ENCODE measurements at places on chromosomes 11 and 22.

DNA sequence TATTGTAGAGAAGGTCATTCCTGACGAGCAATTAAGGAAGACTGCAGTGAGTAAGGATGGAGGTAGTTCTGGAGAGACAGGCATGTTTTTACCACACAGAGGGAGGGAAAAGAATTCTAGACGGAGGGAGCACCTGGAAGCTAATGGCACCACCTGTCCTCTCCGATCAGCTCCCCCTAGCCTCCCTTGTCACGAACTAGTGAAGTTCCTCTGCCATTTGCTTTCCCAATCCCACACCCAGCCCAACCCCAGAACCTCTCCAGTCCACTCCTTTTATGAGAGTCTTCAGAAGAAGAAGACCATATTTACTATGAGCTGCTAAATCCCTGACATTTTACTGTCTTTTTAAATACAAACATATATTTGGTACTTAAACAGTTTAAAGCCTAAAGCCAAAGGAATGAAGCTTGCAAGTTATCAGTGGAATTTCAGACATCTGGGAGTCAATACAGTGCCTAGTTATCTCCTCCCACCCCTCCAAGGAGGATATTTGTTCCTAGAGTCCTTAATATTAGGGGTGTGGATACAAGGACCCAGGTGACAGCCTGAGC lies 46.1 kb upstream of the HSPA8 start:
- DNase-seq: no peak

DNA sequence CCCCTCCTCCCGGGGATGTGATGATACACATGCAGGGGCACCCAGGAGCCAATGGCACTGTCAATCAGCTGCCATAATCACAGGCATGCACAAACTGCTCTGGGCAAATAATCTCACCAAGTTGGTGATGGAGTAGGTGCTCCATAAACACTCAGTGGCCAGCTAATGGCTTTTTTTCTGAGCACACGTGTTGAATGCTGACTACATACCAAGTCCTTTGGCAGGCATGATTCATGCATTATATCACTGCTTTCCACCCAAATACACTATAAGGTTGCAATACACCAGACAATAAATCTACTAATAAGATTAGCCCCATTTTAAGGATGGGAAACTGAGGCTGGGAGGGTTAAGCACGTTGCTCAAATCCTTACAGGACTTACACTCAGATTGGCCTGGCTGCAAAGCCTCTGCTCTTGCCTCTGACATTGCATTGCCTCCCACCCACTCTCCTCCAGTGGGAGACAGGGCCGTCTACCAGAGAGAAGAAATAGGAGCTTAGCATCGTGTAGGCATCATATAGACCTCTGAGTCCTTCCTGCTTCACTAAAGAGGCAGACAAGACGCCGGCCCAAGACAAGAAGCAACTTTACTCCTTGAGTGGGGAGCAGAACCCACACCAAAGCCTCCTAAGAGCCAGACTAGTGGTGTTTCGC lies 32.7 kb upstream of the ACCSL start:
- DNase-seq: no peak

DNA sequence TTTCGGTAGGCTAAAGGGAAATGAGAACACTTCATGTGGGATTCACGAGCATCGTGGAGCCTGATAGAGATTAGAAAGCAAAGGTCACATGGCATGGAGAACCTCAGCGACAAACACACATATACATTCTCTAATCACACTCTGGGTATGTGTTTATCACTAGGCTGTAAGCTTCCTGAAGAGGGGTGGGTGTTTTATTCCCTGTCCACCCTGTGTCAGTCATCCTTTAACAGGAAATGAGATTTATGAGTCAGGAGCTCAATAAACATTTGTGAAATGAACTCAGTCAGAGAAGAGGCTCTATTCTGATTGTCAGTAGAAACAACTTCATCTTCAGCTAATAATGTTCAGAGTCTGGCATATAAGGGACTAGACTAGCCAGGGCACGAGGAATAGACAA lies 71.7 kb upstream of the EIF3M start:
- no peak for DNase-seq

GRCh38 chr11:30710221-30710620 lies 124.1 kb upstream of the MPPED2 start:
- DNase-seq: no peak

GRCh38 chr11:116714902-116715301 lies 57.9 kb downstream of the BUD13 start:
- DNase-seq: no peak

DNA sequence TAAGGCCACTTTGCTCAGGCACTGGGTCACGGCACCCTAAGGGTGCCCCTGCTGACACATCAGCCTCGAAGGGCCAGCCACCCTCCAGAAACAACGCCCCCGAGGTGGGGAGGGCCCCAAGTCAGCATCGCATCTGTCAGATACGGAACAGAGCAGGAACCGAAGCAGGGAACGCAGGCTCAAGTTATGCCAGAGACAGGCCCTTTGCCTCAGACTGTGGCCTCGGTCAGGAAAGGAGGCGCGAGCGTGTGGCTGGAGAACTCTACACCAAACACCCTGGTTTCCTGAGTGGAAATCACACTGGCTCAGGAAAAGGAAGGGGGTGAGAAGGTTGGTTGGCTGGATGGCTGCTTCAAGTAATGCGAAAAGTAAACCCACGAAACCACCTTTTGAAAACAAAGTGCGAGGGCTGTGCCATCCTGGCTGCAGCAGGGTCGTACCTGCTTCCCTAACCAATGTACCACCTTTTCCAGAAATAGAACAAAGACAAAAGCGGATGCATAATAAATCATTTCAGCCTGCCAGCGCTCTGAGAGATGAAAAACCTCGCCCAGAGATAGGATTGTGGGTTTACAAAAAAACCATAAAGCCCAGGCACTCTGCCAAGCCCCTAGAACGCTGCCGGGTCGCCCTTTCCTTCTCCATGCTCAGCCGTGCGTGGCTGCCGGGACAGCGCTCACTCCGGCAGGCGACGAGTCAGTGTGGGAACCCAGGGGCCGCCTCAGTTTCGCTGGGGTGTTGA lies 38.6 kb downstream of the TRMU start:
- DNase-seq: no peak

DNA sequence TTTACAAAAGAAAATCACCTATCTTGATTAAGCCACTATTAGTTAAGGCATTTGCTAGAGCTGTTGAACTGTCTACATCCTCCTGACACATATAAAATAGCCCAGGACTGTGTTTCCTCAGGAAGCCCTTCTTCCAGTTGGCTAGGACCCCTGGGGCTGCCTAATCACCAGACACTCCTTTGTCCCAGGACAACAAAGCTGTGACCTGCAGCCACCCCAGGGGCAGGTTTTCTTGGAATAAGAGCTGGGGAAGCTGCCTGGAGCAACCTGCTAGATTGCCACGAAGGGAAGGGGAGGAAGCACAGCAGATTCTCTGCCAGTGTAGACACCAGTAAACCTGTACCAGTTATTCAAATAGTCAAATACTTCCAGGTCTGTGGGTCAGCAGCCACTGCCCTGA lies 17.6 kb downstream of the CHST1 start:
- no peak for DNase-seq

DNA sequence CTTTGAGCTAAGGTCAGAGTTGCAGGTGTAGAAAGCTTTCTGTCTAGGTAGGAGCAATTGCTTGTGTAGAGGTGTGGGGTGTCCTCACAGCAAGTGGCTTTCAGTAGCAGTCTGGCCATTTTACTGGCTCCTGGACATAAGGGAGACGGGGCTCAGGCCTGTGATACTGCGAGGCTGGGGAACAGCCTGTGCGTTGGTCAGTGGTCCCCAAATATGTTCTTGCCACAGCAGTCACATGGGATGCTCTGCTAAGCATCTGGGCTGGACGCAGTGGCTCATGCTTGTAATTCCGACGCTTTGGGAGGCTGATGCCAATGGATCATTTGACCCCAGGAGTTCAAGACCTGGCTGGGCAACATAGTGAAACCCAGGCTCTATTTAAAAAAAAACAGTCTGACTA lies 1.9 kb downstream of the MCM5 start:
- no peak for DNase-seq

GRCh38 chr11:78429209-78429608 lies 11.6 kb upstream of the GAB2 start:
- no peak for DNase-seq

GRCh38 chr11:130088919-130089673 lies 19.4 kb downstream of the APLP2 start:
- no peak for DNase-seq

- no peak for DNase-seq
These were observed 80.6 kb downstream of the RPL27A start for GRCh38 chr11:8763070-8763685.

- DNase-seq: no peak
These were observed at the start of gene ISX for GRCh38 chr22:35065796-35066218. Gene ISX, plus strand, starts transcription at chr22:35066158. Its CDS starts 930 bp downstream, at chr22:35067088.

DNA sequence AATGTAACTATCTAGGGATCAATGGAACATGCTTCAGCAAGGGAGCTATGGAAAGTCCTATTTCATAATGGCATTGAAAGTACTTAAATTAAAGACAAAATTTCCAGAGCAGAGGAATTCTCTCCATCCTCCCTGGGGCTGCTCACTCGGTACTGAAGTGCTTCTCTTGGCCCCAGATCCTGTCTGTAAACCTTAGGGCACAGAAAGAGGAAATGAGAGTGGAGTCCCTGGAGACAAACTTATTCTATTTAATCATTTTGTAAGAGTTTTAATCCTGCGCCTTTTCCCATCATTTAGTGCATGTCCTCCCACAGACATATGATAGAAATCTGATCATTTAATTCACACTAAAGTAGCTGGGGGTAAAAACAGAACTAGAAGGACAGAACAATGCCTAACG lies 20.9 kb upstream of the PAMR1 start:
- DNase-seq: no peak

DNA sequence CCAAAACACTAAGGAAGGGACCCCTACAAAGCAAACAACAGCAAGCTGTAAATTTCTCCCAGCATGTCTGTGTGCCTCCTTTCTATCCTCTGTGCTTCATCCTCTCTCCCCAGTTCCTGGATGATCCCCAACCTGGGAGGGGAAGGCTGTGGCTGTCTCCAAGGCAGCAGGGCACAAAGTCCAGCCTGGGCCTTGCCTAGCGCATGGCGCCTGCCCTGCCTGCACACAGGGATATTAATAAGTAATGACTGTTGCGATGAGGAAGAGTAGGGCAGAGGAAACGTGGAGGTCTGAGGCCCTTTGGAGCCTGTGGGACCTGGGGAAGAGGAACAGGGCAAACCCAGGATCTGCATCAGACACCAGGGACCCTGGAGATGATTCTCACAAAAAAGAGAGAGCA lies 2.0 kb downstream of the USH1C start:
- no peak for DNase-seq

GRCh38 chr11:101133190-101133589 lies 3.6 kb upstream of the PGR start:
- no peak for DNase-seq

Measured in effector CD4-positive, alpha-beta T cell (primary cell).